Thoracic aorta (tissue), 2 donors: ENCODE measurements at places on chromosomes 3 and 15. TPM values are rescaled to one million over a fixed set of nuclear protein-coding genes. Genes with fewer than 3 reads are reported as not detected.

ZNF662 gene
- total RNA-seq = 12.6 TPM

LRTM1 gene
- total RNA-seq = not detected

C2CD4A gene
- total RNA-seq = 1.8 TPM

FHIT gene
- 2.3 TPM for total RNA-seq

TRPC1 gene
- 37.0 TPM for total RNA-seq

ABI3BP gene
- 185 TPM for total RNA-seq

CHST13 gene
- total RNA-seq = not detected

LYZL4 gene
- not detected for total RNA-seq

SLC15A2 gene
- total RNA-seq = 5.1 TPM

THAP10 gene
- 0.81 TPM for total RNA-seq

COPB2 gene
- 114 TPM for total RNA-seq

CCDC54 gene
- not detected for total RNA-seq

GRCh38 chr15:70362350-70362749, 264.6 kb upstream of the TLE3 start:
- H3K27me3 ChIP-seq = no peaks in the 10 kb centered on the region
- H3K36me3 ChIP-seq = no peaks in the 10 kb centered on the region
- H3K4me1 ChIP-seq = no peaks in the 10 kb centered on the region
- no peak overlapping the region for H3K4me3 ChIP-seq

DNA sequence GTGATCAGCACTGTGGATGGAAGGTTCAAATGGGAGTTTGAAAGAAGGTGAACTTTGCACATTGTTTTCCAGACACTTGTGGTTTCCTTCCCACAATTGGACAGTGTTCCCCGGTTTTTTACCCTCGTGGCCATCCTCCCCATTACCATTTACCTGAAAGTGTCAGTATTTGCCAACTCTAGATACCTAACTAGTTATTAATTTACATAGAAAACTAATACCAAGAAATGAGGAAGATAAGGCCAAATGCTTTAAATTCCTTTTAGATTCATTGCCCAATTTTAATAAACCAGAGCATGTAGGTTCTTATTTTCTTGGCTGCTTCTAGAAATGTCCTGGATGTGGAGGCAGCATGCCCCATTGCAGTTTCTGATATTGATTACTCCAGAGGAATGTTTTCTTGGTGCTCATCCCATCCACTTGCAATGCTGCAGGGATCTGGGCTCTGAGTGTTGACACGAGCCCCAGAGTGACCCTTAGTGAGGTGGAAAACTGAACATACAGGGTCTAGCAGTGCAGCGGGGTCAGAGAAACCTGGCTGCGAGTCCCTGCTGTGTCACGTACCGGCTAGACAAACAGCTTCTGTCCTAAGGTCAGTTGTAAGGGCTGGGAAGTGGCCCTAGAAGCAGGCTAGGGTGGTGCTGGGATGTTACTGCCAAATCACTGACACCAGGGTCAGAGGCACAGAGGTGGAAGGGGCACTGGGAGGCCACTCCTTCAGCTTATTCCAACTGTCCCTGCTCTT, 23.5 kb downstream of the LSM3 start:
- no peak overlapping the region for H3K27ac ChIP-seq
- no peak overlapping the region for H3K4me3 ChIP-seq
- peaks cover 10% of the 10 kb centered on the region for H3K4me1 ChIP-seq
- no peaks in the 10 kb centered on the region for H3K27me3 ChIP-seq

GRCh38 chr3:189710620-189711402, 79.6 kb downstream of the TP63 start:
- H3K27me3 ChIP-seq = no peaks in the 10 kb centered on the region
- H3K4me1 ChIP-seq = peaks cover 7% of the 10 kb centered on the region
- no peaks in the 10 kb centered on the region for H3K36me3 ChIP-seq
- no peak overlapping the region for H3K4me3 ChIP-seq

GRCh38 chr15:76299786-76300185, 11.5 kb downstream of the ETFA start:
- no peak for DNase-seq
- no peak overlapping the region for H3K4me3 ChIP-seq
- no peak overlapping the region for H3K27ac ChIP-seq
- H3K36me3 ChIP-seq = no peaks in the 10 kb centered on the region
- H3K4me1 ChIP-seq = peaks cover 12% of the 10 kb centered on the region

- H3K27me3 ChIP-seq = no peaks in the 10 kb centered on the region
- H3K27ac ChIP-seq = no peak overlapping the region
- H3K36me3 ChIP-seq = no peaks in the 10 kb centered on the region
- H3K4me1 ChIP-seq = no peaks in the 10 kb centered on the region
- H3K4me3 ChIP-seq = no peak overlapping the region
Measured at GRCh38 chr3:25945836-25946235, 155.9 kb downstream of the OXSM start.

DNA sequence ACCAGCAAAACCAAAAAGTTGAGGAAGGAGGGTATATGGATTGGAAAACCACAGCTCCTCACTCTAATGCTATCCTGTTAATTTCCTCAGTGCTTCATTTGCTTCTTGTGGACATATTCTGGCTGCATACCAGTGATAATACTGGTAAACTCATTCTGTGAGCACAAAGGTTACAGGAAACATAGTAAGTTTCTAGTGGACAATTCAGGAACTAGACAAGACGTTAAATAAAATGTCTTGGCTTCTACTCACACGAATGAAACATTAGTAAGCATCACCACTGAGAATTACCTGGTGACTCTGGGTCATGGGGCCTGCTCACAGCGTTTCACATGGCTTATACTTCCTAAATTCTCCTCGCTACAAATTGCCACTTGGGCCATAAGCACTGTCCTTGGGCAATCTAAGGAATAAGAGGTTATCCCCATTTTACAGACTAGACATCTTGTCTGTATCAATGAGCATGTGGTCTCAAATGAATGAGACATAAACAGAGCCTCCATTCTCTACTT, 20.1 kb upstream of the PPIB start:
- H3K4me1 ChIP-seq = no peaks in the 10 kb centered on the region
- no peak for DNase-seq
- H3K27me3 ChIP-seq = no peaks in the 10 kb centered on the region
- no peak overlapping the region for H3K27ac ChIP-seq

DNA sequence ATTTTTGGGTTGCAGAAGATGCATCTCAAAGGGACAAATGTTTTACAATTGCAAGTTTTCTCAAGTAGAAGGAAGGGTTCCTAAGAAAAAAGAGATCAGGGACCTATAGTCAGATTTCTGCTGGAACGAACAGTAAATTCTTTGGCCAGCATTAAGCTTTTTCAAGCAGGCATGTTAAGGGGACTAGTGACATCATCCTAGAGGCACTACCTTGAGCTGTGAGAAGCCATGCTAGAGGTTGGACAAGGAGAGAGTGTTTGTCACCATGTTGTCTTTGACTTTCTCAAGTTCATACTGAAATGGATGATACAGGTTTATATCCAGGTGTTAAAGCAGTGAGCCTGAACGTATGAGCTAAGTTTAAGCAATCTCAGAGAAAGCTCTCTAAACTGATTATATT, 85.2 kb upstream of the WDR72 start:
- H3K27ac ChIP-seq = no peak overlapping the region
- no peaks in the 10 kb centered on the region for H3K27me3 ChIP-seq
- H3K36me3 ChIP-seq = no peaks in the 10 kb centered on the region
- DNase-seq = no peak
- H3K4me3 ChIP-seq = no peak overlapping the region

- H3K36me3 ChIP-seq = no peaks in the 10 kb centered on the region
- no peak for DNase-seq
- no peaks in the 10 kb centered on the region for H3K4me1 ChIP-seq
- no peaks in the 10 kb centered on the region for H3K27me3 ChIP-seq
- no peak overlapping the region for H3K27ac ChIP-seq
Measured at GRCh38 chr15:32750979-32751378, 33.2 kb downstream of the GREM1 start.

GRCh38 chr15:73282567-73283365, 86.0 kb downstream of the HCN4 start:
- peaks cover 25% of the 10 kb centered on the region for H3K36me3 ChIP-seq
- H3K27me3 ChIP-seq = no peaks in the 10 kb centered on the region
- peaks cover 6% of the 10 kb centered on the region for H3K4me1 ChIP-seq

GRCh38 chr15:36635681-36636080, 56.3 kb downstream of the CDIN1 start:
- no peaks in the 10 kb centered on the region for H3K4me1 ChIP-seq
- H3K27me3 ChIP-seq = no peaks in the 10 kb centered on the region
- no peak for DNase-seq
- H3K36me3 ChIP-seq = no peaks in the 10 kb centered on the region
- no peak overlapping the region for H3K4me3 ChIP-seq

DNA sequence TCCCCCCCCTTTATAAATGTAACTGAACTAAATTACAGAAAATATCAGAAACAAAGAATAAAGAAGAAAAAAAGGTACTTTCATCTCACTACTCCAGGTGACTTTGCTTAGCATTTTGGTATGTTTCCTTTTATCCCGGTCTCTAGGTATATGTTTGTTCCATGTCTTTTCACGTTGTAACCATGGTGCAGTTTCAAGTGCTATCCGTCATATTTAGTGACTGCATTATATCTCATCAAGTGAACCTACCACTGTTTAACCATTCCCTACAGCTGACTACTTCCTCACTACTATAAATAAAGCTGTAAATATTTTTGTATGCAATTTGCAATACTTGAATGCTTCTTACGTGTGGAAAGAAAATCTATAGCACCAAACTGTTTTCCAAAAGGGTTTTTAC, 2.2 kb downstream of the BTBD1 start:
- no peak for DNase-seq
- H3K4me3 ChIP-seq = peak overlapping the region; percentile 76
- H3K4me1 ChIP-seq = peaks cover 59% of the 10 kb centered on the region
- no peaks in the 10 kb centered on the region for H3K27me3 ChIP-seq

- H3K36me3 ChIP-seq = no peaks in the 10 kb centered on the region
- DNase-seq = no peak
- no peaks in the 10 kb centered on the region for H3K4me1 ChIP-seq
- H3K27ac ChIP-seq = no peak overlapping the region
Measured at GRCh38 chr15:39860871-39861270, 59.2 kb downstream of the GPR176 start.

GRCh38 chr15:43903864-43904290, 77.1 kb downstream of the WDR76 start:
- H3K27me3 ChIP-seq = no peaks in the 10 kb centered on the region
- no peaks in the 10 kb centered on the region for H3K4me1 ChIP-seq
- H3K27ac ChIP-seq = no peak overlapping the region
- no peaks in the 10 kb centered on the region for H3K36me3 ChIP-seq
- no peak overlapping the region for H3K4me3 ChIP-seq

DNA sequence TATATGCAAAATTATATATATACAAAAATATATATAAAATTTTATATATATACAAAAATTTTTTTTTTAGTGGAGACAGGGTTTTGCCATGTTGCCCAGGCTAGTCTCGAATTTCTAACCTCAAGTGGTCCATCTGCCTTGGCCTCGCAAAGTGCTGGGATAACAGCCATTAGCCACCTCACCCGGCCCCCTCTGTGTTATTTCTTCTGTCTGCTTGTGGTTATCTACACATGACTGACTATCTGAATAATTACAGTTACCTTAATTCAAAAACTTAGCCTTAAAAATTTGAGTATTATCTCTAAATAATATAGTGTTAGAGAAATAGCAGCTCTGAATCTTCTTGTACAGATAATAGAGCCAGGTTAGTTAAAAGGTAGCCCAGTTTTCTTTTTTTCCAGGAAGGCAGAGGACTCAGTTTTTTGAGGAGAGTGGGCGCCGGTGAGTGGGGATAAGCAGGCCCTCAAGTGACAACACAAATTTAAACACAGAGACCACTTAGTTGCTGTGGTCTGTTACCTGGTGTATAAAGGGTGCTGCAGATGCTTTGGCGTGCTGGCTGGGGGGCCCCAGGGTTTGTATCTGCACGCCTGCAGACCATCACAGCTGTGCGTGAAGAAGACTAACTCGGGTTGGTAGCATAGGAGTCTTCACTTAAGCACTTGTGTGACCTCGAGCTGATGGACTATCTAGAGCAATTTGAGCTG, 83.7 kb downstream of the TRAK1 start:
- no peaks in the 10 kb centered on the region for H3K36me3 ChIP-seq
- H3K4me3 ChIP-seq = no peak overlapping the region
- DNase-seq = no peak

- H3K27ac ChIP-seq = peak overlapping the region; percentile 40
- H3K4me3 ChIP-seq = no peak overlapping the region
- H3K27me3 ChIP-seq = no peaks in the 10 kb centered on the region
- DNase-seq = no peak
- no peaks in the 10 kb centered on the region for H3K36me3 ChIP-seq
Measured at GRCh38 chr15:100124936-100125335, 216.8 kb downstream of the ADAMTS17 start.

- DNase-seq = no peak
- H3K36me3 ChIP-seq = no peaks in the 10 kb centered on the region
- peaks cover 20% of the 10 kb centered on the region for H3K4me1 ChIP-seq
Measured at GRCh38 chr3:177714945-177715344, 517.7 kb upstream of the TBL1XR1 start.

- DNase-seq = no peak
- no peak overlapping the region for H3K27ac ChIP-seq
- no peak overlapping the region for H3K4me3 ChIP-seq
- no peaks in the 10 kb centered on the region for H3K27me3 ChIP-seq
Measured at GRCh38 chr3:194034346-194035336, 101.3 kb upstream of the HES1 start.

GRCh38 chr15:85718271-85718971, 76.3 kb downstream of the KLHL25 start:
- H3K36me3 ChIP-seq = peaks cover 59% of the 10 kb centered on the region
- DNase-seq = no peak
- no peaks in the 10 kb centered on the region for H3K27me3 ChIP-seq

GRCh38 chr15:73582851-73583379, 50.3 kb downstream of the NPTN start:
- H3K4me3 ChIP-seq = no peak overlapping the region
- H3K27ac ChIP-seq = no peak overlapping the region
- peaks cover 48% of the 10 kb centered on the region for H3K36me3 ChIP-seq
- H3K27me3 ChIP-seq = no peaks in the 10 kb centered on the region
- H3K4me1 ChIP-seq = no peaks in the 10 kb centered on the region
